ENCODE measurements at places on chromosomes 7 and 10.

DNA sequence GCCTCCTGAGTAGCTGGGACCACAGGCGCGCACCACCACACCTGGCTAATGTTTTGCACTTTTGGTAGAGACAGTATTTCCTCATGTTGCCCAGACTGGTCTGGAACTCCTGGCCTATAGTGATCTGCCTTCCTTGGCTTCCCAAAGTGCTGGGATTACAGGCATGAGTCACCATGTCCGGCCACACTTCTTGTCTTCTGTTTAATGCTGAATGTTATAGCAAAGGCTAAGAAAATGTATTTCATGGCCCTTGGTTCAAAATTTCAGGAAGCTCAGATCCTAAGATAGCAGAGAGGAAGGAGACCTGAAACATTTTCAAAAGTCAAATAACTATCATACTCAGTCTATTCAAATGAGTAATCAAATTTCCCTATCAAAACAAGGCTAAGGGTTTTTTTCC lies 229.6 kb downstream of the BAMBI start:
- no peak for DNase-seq

- DNase-seq, result no peak
Observed at GRCh38 chr10:127872871-127873600, 19.7 kb downstream of the CLRN3 start.

- DNase-seq, result no peak
Observed at GRCh38 chr10:409408-410040, 274.3 kb downstream of the ZMYND11 start.

DNA sequence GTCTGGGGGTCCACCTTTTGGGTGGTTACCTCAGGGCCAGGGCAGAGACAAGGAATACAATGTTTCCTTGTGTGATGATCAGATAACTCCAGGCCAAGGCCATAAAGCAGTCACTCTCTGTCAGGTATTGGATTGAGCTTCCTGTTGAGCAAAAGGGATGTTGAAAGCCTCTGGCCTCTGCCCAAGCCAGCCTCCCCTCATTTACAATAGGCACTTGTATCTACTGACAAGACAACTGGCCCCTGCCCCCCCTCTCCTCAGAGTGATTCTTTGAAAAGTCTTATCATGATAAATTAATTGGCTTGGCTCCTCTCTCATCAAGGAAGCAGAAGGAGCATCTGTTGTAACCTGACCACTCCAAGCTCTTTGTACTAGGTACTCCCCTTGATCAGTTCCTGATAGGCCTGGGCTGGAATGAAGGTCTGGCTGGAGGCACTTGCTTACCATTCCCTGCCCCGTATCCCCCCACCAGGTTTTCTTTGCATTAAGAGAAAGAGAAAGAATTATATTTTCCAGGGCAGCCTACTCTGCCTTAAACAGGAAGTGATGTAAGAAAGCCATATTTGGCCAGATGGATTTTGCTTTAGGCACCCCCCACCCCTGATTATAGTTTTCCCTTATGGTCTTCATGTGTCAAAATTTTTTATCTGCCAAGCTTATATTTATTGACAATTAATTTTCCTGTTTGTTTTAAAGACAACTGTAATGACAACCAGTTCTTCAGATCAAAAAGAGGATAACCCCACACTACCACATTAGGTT lies 42.1 kb upstream of the HPS1 start:
- no peak for DNase-seq

GRCh38 chr10:29634764-29635625 lies at the start of gene SVIL:
SVIL (minus strand) TSS chr10:29634971; CDS start chr10:29555058, 79,913 bp downstream.
- DNase-seq, result no peak

- no peak for DNase-seq
Observed at GRCh38 chr7:47103498-47104205, 478.3 kb downstream of the TNS3 start.

- no peak for DNase-seq
Observed at GRCh38 chr7:98730326-98730725, 113.2 kb downstream of the NPTX2 start.

GRCh38 chr7:152132812-152133211 lies 107.3 kb downstream of the GALNT11 start:
- DNase-seq, result no peak

DNA sequence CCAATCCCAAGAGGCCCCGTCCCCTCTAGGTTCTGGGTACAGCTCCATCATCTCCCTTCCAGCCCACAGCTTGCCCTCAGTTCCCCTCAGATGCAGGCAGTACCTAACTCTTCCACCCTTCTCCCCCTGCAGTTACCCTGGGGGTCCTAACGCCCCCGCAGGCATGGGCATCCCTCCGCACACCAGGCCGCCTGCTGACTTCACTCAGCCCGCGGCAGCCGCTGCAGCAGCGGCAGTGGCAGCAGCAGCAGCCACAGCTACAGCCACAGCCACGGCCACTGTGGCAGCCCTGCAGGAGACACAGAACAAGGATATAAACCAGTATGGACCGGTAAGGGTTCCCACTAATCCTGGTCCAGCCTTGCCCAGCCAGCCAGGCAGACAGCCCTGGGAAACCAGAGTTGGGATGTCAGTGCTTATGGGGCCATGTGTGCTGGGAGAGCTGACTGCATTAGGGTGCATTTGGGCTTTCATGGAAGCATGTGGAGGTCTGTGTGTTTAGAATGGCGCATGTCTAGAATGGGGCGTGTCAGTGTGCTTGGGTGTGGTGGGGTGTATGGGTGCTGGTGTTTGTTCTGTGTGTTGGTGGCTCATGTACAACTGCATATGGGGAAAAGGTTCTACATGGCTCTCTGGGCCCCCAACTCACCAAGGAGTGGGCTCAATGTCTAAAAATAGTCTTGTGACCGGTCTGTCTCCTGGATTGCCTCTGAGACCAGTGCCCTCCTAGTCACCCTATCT lies 55.1 kb upstream of the PPIF start:
- DNase-seq, result no peak

DNA sequence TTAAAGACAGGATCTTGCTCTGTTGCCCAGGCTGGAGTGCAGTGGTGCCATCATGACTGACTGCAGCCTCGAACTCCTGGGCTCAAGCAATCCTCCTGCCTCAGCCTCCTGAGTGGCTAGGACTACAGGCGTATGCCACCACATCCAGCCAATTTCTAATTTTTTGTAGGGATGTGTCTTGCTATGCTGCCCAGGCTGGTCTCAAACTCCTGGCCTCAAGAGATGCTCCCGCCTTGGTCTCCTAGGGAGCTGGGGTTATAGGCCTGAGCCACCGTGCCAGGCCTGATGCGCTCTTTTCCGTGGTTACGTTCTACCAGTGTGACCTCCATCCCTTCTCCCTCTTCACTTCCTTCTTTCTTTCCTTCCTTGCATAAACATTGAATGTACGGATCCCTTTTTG lies 34.2 kb upstream of the IL15RA start:
- no peak for DNase-seq

Measured in stimulated activated CD8-positive, alpha-beta memory T cell treated with anti-CD3 and anti-CD28 coated beads, Interleukin-2, amount 100 ng/mL, for 48 hours (primary cell).